ENCODE measurements at places on chromosomes 7 and 10.

DNA sequence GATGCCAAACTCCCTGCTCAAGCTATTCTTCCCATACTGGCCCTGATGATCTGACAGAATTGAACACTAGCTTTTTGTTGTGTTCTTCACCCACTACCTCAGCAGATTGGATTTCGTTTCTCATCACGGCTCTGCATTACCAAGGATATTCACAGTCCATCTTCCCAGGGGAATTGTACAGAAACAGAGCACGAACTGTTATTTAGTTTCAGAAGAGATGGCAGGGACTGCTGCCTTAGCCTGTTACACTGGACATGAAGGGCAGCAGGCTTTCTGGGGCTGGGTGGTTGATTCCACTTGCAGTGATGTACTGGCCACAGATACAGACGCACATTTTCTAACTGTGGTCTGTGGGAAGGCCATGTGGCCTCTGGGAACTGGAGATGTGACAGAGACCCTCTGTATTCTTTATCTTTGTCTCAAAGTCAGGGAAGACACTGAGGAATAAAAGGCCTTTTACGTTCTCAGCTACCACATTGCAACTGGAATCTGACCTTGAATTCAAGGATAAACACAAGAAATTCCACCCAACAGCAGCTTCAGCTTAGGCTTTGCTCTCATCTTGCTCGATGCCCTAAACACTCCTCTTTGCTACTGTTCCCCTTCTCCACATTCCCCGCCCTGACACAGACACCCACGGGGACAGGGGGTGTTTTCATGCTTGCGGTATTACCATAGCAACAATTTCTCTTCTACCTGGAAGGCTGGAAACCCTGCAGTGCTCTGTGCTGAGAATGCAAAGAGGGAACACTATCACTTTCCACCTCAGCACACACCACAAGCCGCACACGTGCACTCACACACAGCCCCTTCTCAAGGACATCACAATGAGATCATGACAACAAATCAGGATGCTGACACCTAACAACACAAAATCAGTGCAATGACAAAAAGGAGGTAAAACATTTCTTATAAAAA is 81.7 kb downstream of the RNF216 start:
- DNase-seq = peak; percentile 50

DNA sequence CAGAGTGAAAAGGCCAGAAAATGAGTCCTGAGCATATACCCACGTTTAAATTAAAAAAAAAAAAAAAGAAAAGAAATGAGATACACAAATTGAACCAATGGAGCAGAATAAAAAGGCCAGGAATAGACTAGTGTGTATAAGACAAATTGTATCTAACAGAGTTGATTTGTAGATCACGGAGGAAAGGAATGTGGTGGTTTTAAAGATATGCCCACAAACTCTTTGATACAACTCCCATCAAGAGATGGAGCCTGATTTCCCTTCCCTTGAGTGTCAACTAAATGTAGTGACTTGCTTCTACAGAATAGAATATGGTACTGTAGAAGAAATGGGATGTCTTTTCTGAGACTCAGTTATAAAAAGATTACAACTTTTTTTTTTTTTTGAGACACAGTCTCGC is 10.4 kb downstream of the SYPL1 start:
- DNase-seq = no peak

- no peak for DNase-seq
Observed at GRCh38 chr10:126198681-126199080, 189.6 kb downstream of the ADAM12 start.

- DNase-seq = no peak
Observed at GRCh38 chr7:116354546-116355423, 144.4 kb downstream of the TES start.

GRCh38 chr10:132564249-132564605 is 26.6 kb downstream of the INPP5A start:
- DNase-seq = no peak

GRCh38 chr10:23571884-23572283 is 133.0 kb downstream of the OTUD1 start:
- no peak for DNase-seq

- DNase-seq = no peak
Observed at GRCh38 chr7:3065724-3066143, 22.1 kb upstream of the CARD11 start.

GRCh38 chr7:16795624-16796023 is 9.2 kb downstream of the AGR2 start:
- no peak for DNase-seq

DNA sequence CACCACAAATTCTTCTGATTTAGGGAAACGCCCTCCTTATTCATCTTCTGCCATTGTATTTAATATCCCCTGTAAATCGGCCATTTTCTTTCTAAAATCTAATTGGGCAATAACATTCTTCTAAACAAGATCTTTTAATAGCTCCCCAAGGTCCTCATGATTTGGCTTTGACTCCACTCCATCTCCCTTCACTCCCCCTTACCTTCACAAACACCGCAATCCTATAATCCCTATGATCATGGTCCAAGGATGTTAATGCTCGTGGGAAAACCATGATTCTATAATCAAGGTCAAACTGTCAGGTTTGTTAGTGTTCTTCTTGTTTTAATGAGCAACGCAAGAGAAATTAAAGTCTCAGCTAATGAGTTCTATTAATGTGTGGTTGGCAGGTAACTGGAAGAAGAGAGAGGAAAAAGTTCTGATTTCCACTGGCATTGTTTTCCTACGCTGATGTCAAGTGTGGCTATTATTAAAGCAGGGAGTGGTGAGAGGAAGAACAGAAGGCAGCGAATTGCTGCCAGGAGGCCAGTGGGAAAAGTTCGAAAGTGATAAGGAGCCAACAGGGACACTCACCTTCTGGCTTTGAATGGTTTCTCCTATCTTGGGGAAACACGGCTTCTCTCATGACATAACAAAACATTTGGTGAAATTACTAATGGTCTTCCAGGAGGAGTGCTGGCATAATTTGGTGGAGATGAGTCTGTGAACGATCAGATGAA is 28.1 kb downstream of the LRRC72 start:
- DNase-seq = no peak

- DNase-seq = no peak
Observed at GRCh38 chr10:61735882-61736281, 73.2 kb downstream of the CABCOCO1 start.

GRCh38 chr7:64184376-64184775 is 22.6 kb upstream of the ZNF735 start:
- DNase-seq = no peak

DNA sequence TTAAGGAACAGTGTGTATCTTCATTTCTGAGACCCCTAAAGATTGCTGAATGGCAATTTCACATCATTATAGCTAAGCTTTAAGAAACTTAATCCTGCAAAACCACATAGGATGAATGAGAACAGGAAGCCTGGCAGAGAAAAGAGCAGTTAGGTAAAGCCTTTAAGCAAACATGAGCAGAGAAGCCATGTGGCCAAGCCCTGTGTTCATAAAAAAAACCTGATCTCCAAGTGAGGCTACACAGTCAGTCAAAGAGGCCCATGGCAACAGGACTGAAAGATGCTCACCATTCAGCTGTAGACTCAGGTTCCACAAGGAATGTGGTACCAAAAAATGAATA is 9.3 kb downstream of the LIPA start:
- DNase-seq = no peak

GRCh38 chr10:76192151-76192550 is 760.7 kb downstream of the LRMDA start:
- DNase-seq = no peak

DNA sequence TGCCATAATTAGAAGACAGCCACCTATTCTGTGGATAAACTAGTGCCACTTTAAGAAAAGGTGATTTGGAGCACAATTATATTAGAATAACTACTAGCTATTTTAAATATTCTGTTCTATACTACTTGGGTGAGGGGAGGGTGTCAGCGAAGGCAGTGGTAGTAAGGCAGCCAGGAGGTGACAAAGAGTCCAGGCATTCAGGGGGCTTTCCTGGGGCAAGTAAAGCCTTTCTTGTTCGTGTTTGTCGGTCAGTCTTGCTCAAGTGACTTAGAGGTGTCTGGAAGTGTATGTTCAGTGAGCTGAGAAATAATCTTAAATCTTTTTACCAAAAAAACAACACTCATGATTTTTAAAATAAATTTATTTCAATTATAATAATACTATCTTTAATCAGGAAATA is 34.4 kb downstream of the ADD3 start:
- no peak for DNase-seq

GRCh38 chr10:92691591-92692079 is 1.9 kb downstream of the HHEX start:
- peak; percentile 22 for DNase-seq

- no peak for DNase-seq
Observed at GRCh38 chr7:79282882-79283602, 170.4 kb downstream of the MAGI2 start.

DNA sequence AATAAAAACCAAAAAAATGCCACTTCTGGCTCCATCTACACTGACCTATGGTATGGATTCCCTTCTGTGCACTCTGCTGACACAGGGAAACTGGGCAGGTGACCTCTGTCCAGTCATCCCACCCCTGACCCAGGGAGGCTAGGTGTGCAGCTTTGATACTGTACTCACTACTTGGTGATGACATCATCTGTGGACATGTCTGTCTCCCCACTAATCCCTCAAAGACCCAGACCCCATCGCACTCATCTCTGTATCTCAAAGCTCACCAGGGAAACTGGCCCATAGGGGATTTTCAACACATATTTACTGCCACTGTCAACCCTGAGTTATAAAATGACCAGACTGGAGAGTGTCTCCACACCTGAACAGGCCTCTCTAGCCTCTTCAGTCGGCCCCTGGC is 10.6 kb downstream of the SGMS1 start:
- no peak for DNase-seq

DNA sequence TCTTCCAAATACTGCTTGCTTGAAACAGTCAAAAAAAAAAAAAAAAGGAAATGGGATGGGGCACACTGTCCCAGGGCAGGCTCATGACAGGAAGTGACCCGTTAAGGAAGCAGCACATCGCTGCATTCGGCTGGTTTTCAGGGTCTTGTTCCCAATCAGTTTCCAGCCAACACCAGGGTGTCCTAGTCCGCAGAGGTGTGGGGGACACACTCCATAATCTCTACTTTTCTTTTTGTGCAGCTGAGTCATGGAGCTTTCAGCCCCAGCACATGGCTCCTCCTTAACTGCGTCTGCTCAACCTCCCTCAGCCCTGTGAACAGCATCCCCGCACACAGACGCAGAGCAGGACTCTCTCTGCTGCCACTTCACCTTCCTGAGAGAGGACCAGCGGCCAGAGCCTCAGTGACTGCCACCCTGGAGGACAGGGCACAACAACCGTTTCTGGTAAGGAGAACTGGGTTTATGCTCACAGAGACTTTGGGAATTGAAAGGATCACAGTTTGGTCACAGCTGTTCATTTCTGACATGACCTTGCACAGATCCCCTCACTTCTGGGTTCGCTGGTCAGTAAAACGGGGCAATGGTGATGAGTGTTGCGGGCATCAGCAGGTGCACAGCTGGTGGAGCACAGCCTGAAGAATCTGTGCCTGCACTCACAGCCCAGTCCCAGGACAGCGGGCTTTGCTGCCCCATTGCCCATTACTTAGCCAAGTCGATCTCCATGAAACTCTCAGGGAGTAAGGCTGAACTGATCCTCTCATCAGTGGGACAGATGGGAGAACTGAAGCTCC is at the start of gene GIMAP5:
Gene GIMAP5, plus strand, starts transcription at position 154 of the 791 bp plus-strand sequence. CDS start 3,467 bp downstream, outside the sequence.
- DNase-seq = no peak

DNA sequence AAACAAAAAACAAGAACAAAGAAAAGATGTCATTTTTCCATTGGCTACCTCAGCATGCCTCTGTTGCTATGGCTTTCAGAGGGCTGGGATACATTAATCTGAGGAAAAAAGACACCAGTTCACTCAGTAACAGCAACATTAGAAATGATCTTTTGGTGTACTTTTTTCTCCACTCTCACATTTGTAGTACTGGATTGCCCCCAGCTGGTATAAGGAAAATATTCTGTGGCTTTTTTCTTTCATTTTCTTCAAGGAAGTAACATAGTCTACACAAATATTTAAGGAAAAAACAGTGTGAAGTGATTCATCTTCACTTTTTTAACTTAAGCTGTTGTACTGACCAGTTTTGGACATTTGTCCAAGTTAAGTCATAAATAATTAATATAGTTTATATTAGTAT is 482.3 kb downstream of the SORCS1 start:
- no peak for DNase-seq

GRCh38 chr10:97497572-97498075 is 598 bp downstream of the MMS19 start:
- DNase-seq = peak; percentile 66

- no peak for DNase-seq
Observed at GRCh38 chr7:70680743-70681468, 451.0 kb upstream of the GALNT17 start.

DNA sequence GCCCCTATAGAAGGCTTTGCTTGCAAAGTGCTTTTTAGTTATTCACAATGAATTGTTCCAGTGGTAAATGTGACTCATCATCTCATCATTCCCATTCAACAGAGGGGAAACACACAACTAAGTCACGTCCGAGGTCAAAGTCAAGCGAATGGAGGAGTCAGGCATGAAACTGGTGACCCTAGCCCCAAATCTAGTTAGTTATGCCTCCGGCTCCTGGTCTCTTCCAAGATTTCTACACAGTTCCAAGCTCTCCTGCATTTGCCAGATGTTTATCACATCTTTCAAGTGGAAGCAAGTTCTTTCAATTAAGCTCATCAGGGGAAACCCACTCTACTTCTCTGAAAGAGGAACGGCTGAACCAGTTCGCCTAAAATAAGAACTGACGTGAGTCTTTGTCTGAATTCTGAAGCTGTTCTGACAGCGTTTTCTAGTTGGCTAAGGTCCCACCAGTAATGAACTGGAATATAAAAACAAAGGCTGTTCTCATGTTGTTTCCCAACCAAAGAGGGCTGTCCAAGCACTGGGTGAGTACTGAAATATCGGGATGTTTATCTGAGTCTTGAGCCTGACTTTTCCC is 140.9 kb upstream of the NRBF2 start:
- DNase-seq = no peak

DNA sequence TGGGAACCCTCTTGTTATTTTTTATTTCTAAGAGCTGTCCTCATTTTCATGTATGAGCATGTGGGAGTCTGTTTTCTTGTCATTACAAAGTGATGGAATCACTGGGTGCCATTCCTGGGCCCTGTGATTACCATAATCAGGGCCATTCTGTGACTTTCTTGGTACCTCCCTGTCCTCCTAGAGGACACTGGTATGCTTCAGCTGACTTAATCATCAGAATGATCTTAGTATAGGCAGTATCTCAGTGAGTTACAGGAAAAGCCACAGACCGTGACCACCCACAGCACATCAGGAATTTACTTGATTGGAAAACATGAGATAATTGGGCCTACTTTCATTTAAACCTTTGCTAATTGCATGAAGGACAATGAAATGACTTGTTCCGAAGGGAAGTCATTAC is 7.2 kb downstream of the NOM1 start:
- DNase-seq = no peak

DNA sequence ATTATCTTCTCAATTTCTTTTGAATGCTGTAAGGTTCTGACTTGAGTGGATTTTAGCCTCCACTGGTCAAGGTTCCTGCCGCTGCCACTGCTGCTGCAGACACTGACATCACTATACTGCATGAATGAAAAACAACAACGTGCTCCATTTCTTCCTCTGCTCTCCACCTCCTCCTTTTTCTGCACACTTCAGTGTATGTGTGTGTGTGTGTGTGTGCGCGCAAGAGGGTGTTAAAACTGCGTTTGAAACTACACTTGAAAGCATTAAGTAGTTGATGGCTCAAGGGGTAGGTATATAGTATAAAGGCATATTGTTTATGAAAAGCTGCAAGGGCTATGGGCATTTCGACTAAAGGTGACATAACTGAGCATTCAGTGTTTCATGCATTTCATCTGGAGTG is 3.5 kb downstream of the GLCCI1 start:
- no peak for DNase-seq
